ENCODE measurements at places on chromosomes 11 and 22.

DNA sequence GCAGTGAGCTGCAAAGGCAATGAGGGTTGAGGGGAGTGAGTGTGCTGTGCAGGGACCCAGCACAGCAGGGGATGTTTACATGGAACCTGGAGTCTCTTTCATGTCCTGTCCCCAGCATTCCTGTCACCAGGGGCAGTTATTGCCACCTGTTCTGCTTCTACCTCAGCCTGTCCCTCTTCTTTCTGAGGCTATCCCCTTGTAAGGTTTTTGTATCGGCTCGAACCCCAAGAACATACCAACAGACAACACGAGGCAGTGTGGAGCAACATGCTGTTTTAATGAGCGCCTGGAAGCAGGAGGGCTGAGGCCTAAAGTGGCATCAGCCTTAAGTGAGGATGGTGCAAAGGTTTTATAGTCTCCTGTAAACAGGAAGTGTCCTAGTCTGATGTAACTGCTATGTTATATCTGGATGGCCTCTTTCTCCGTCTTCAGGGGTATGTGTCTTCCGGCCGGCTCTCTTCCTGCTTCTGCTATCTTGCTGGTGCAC is 3.9 kb downstream of the SCGB2A2 start:
- no peak for DNase-seq

DNA sequence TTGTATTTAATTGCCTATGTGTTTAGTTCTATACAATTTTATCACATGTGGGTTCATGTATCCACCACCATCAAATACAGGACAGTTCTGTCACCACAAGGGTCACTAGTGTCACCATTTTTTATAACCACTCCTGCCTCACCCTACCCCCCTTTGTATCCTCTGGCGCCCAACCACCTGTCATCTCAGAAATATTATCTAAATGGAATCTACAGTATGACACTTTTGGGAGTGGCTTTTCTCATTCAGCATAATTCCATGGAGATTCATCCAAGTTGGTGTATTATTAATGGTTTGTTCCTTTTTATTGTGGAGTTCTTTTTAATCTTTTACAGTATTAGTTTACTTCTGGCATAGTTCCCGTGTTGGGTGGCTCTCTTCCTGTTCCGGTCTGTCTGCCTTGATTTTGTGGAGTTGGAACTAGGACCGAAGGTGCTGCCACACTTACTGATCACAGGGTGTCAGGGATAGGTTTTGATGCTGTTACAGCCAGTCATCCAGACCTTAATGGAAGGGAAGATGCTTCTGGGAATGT is 58.5 kb downstream of the TNRC6B start:
- no peak for DNase-seq

- no peak for DNase-seq
Observed at GRCh38 chr11:1012291-1012690, 24.2 kb downstream of the MUC6 start.

GRCh38 chr11:116946414-116946813 is 109.0 kb upstream of the APOA1 start:
- no peak for DNase-seq

- DNase-seq, result no peak
Observed at GRCh38 chr22:25399649-25400151, 164.8 kb upstream of the GRK3 start.

- DNase-seq, result no peak
Observed at GRCh38 chr11:59355226-59355625, 3.5 kb upstream of the OR5AN1 start.

DNA sequence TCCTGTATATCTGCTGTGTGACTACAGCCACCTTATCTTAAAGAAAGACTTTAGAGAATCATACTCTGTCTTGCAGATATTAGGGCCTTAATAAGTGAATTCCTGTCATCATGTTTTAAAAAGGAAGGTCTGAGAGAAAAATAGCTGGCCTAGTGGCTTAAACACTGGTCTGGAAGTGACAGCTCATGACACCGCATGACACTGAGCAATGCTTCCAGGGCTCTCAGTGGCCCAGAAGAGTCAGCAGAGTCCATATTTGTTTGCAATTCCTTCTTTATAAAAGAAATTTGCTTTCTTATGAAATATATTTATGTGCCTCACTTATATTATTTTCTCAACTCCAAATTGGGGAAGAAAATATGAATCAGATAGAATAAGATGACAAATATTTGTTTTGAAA is 33.0 kb downstream of the MMP20 start:
- no peak for DNase-seq

DNA sequence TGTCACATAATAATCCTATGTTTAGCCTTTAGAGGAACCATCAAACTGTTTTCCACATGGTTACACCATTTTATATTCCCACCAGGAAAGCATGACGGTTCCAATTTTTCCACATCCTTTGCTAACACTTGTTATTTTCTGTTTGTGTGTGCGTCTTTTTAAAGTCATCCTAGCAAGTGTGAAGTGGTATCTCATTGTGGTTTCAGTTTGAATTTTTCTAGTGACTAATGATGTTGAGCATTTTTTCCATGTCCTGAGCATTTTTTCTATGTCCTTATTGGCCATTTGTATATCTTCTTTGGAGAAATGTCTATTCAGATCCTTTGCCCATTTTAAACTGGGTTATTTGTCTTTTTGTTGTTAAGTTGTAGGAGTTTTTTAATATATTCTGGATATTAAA is 53.7 kb upstream of the DEPDC7 start:
- no peak for DNase-seq

DNA sequence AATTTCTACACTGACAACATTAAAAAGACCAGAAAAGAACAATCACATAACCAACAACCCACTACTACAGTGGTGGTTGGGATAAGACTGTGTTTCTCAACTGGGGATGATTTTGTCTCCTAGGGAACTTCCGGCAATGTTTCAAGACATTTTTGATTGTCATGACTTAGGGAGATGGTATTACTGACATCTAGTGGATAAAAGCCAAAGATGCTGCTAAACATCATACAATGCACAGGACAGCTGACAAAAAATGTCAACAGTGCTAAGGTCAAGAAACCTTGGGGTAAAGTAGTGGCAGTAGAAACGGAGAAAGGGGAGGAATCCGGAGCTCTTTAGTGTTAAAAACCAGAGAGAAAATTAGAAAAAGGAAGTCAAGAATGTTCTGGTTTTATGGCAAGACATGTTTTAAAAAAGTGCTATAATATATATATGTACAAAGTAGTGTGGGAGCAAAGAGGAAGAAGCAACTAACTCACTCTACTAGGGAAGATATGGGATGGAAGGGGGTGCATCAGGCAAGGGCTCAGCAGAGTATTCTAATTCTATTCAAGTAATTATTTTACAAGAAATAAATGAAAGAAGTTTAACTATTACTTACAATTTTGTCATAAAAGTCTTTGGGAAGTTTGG is 37.2 kb downstream of the CKAP5 start:
- DNase-seq, result no peak

DNA sequence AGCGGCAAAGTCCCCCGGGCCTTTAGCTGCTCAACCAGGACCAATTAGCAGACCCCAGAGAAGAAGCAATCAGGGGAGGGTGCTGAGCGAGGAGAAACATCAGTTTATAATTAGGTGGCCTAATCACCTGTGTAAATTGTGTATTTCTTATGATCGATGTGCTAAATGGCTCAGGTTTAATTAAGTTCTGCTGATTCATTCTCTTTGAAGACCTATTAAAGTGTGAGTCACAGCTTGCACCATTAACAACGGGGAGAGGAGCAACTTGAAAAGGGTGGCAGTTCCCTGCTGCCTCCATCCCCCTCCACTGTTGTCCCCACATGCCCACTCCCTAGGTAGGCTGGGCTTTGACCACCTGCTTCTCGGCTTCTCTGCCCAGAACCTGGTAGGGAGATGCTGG is 10.7 kb downstream of the ISX start:
- no peak for DNase-seq

- no peak for DNase-seq
Observed at GRCh38 chr11:119166368-119167076, 2.0 kb upstream of the NLRX1 start.

GRCh38 chr11:103112364-103112763 is 3.1 kb downstream of the DYNC2H1 start:
- no peak for DNase-seq

- peak; percentile 46 for DNase-seq
Observed at GRCh38 chr22:38056969-38057891, at the start of gene PICK1. PICK1 (plus strand) TSS chr22:38057404; CDS start chr22:38057810, 406 bp downstream.

- DNase-seq, result no peak
Observed at GRCh38 chr11:72972496-72973128, 158.4 kb downstream of the ATG16L2 start.

DNA sequence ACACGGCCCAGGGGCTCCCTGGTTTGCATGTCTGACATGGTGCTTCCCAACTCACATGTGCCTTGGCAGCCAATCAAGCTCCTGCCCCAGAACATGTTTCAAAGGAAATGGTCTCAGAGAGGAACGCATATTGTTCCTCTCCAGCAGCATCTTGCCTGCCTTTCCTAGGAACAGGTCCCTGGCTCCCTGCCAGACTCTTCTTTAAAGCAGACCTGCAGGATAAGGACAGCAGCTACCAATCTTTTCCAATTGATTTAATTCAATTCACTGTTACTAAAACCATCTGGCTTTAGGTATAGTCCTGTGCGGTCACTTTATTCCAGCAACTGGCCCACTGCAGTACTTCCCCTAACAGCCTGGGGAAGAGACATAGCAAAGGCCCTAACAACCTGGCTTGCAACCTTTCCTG is 79.9 kb downstream of the AMBRA1 start:
- no peak for DNase-seq

- DNase-seq, result no peak
Observed at GRCh38 chr22:49534386-49534785, 293.3 kb downstream of the BRD1 start.

DNA sequence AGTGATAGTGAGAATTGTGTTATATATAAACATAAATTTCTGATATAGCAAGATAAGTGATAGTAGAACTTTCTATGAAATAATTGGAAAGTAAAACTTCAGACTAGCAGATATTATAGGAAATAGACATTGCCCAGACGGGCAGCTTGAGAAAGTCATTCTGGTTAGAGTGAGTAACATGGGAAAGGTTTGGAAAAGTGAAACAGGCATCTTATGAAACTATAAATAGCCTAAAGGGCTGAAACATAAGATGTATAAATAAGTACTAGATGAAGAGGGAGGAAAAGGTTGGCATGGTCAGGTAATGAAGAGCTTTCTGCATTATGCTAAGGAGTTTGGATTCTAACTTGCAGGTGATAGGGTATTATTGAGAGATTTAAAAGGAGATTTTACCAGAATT is 101.3 kb downstream of the DYNC2H1 start:
- DNase-seq, result no peak

- no peak for DNase-seq
Observed at GRCh38 chr11:129989149-129989813, 13.4 kb downstream of the PRDM10 start.

- DNase-seq, result no peak
Observed at GRCh38 chr11:97231231-97231630, 841.4 kb downstream of the JRKL start.

DNA sequence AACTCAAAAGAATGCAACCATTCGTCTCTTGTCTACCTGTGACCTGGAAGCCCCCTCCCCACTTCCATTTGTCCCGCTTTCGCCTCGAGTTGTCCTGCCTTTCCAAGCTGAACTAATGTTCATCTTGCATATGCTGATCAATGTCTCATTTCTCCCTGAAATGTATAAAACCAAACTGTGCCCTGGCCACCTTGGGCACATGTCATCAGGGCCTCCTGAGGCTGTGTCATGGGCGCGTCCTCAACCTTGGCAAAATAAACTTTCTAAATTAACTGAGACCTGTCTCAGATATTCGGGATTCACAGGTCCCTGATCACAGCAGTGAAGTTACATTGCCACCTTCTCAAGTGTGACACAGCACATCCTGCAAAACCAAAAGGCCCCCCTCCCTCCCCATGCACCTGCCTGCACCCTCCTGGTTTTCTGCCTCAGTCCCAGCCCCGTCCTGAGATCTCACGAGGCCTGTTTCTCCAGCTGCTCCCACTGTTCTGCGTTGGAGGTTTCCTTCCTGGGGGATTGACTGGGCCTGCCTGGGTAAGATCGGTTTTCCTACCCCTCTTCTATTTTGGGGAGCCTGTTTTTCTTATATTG is 1328.7 kb downstream of the TBC1D22A start:
- DNase-seq, result no peak

DNA sequence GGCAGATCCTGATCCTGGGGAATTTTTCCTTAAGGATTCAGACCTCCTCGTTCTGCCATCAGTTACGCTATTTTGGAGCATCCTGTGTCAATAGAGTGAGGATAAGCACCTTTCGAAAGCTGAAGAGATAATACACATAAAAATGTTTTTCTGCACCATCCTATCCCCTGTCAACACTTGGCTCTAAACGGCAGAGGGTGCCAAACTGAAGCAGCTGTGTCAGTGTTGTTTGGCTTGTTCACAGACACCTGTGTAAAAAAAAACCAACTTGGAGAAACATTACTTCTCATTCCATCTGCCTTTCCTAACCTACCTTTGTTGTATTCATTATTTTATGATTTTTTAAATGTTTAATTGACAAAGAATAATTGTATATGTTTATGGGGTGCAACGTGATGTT is 417.0 kb upstream of the DDI1 start:
- DNase-seq, result no peak

GRCh38 chr11:134380785-134381184 is 31.3 kb downstream of the B3GAT1 start:
- no peak for DNase-seq

GRCh38 chr11:93585758-93586157 is 42.6 kb upstream of the SMCO4 start:
- DNase-seq, result no peak

GRCh38 chr11:74739546-74740270 is 8.5 kb upstream of the CHRDL2 start:
- DNase-seq, result peak; percentile 14

All from stimulated activated CD4-positive, alpha-beta T cell treated with anti-CD3 and anti-CD28 coated beads, Interleukin-1b, Interleukin-23, amount 100 ng/mL, for 1 hour (primary cell).